Stimulated activated CD4-positive, alpha-beta T cell treated with anti-CD3 and anti-CD28 coated beads, Interleukin-1b, Interleukin-23, amount 100 ng/mL, for 1 hour (primary cell): ENCODE measurements at places on chromosomes 5 and 9.

GRCh38 chr5:90612919-90613318, 54.3 kb downstream of the ADGRV1 start:
- no peak for DNase-seq

DNA sequence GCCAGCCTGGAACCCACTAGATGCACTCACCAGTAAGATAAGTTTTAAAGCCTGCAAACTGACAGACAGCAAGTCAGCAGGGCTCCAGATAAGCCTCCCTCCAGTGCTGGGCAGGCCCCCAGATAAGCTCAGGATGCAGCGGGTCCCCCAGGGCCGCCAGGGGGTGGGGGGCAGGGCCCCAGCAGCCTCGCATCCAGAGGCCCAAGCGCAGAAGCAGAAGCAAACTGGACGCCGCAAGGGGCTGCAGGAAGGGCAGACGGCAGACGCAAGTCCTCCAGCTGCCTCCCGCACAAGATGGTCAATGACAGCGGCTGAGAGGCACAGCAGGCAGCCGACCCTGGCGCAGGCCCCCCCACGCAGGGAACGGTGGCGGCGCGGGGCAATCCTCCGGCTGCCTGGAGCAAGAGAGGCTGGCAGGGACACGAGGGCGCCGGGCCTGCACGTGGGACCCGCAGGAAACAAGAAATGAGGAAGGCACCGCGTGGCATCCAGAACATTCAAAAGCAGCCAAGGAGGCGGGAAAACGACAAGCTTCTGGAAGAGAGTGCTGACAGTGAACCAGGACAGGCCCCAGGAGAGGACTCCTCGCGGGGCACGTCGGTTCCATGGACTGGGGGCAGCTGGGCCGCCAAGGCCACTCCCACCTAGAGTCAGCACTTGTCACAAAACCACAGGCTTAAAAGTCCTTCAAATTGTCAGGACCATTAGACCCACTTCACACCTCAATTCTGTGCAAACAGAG, 49.8 kb downstream of the ROR2 start:
- DNase-seq: no peak

DNA sequence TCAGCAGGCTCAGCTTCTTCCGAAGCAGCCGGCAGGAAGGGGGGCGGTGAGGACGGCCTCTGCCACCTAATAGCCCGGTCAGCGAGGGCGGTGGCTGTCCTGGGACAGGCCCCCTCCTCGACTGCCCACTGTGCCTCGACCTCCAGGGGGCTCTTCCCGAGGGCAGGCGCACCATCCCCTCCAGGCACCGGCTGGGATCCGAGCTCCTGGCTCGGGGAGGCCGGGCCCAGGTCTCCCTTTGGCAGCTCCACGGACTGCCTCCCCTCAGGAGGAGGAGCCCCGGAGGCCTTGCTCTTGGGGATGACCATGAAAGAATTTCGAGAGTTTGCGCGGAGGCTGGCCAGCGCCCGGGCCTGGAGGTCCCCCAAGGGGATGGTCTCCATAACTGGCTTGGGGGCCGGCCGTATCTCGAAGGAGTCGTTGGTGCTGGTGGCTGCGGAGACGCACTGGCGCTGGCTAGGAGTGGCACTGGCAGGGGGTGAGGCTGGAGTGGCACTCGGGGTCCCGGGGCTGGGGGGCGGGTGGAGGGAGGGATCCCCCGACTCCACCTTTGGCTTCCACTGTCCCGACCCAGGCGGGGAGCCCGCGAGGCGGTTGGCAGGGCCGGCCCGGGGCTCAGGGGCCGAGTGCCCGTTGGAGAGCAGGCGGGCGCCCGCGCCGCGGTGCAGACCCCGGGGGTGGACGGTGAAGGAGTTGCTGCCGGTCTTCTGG, 975 bp downstream of the TPRN start:
- no peak for DNase-seq

DNA sequence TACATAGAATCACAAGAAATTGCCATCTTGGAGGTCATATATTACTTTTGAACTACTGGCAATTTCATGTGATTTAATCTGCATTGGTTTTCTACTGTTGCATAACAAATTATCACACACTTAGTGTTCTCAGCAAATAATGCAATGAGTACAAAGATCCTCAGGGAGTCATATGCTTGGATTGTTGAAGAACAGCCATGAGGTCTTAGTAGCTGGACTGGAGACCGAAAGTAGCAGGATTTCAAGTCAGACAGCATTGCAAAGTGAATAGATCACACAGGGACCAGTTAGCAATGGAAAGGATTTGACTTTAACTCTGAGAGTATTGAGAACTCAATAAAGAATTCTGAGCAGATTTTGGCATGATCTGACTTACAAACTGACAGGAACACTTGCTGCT, 32.2 kb upstream of the FRMD3 start:
- no peak for DNase-seq

DNA sequence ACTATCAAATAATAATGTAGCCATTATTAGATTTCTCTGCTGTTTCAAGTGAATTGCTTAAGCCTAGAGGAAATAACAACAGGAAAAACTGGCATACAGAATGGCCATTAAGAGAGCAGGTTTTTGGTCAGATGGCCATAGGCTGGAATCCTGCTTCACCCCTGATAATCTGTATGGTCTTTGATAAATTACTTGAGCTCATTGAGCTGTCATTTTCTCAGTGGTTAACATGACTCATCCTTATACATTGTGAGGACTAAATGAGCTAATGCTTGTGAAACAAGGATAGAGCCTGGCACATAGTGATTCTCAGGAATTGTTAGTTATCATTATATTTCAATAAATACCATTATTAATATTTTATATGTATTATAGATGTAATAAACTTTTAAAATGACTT, 516.5 kb downstream of the KIF4B start:
- no peak for DNase-seq

GRCh38 chr5:176577312-176578176, 28.4 kb downstream of the CDHR2 start:
- no peak for DNase-seq

DNA sequence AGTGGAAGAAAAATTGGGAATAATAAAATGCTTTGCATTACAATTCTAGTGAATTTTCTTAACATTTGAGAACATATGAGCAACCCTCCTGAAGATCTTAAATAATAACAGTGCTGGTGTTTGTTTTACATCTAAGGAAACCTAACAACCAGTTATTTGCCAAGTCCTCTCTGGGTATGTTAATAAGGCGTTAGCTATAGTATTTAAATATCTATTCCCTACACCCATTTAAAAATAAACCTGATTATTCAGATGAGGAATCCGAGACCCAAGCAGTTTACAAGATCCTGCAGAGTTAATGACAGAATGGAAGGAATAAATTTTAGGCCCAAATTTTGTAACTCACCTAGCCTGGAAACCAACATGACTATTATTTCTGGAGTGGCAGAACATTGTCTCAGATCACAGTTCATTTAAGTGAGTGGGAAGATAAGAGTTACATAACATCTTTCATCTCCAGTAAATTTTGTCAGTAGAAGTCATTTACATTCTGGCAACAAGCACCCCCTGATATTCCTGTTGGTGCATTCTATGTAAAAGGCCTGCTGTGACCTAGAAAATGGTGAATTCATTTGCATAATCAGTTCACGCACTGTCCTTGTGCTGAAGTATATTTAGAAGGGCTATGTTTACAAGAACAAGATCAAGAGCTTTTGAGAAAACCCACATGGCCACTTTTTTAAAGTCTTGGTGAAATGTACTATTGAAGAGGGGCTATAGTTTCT, 148.2 kb downstream of the COX7C start:
- no peak for DNase-seq

- no peak for DNase-seq
Measured at GRCh38 chr5:130890610-130891009, 274.4 kb downstream of the HINT1 start.

DNA sequence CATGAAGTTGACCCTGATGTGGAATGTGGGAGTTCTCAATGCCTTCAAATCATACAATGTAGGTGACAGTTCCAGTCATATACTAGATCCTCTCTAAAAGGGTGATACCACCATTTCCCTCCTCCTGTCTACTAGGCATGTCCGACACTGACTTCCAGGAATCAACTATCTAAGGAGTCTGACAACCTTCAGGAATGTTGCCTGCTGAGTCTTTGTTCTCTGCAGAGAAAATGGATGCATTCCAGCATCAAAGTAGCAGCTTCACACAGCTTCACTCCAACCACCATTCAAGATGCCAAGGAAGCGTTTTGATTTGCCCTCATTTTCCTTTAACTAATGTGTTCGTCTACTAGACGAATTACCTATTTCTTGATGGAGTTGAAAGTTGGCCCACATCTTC, 530.2 kb downstream of the EBF1 start:
- no peak for DNase-seq

DNA sequence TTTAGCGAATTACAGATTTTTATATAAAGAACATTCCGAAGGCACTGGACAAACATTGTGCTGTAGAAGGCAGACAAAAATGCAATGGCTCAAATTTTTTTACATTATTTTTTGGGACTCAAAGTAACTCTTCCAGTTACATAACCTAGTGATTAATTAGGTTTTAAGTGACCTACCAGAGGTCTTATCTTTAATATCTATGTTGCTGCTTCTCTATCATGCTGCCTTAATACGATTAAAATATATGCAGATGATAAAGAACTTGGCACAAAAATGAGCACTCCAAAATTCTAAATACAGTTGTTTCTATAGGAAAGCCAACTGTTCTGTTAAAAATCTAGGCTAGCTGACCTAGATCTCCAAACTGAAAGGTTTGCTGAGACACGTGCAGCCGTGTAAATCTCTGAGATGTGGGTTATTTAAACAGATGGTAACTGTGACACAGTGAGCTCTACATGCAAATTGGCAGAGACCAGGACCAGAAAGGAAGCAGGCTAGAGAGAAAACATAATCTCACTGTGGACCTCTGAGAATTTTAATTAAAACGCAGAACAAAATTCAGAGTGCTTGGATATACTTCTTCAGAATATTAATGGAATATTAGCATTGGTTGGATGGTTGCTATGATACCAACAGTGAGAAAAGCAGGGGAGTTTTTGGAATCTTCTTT, 56.2 kb downstream of the CAMK4 start:
- no peak for DNase-seq

- DNase-seq: no peak
Measured at GRCh38 chr9:94656200-94656599, 16.9 kb upstream of the FBP1 start.

GRCh38 chr9:19286634-19287188, 56.2 kb downstream of the DENND4C start:
- no peak for DNase-seq

- DNase-seq: no peak
Measured at GRCh38 chr5:36571401-36572042, 34.9 kb upstream of the SLC1A3 start.

DNA sequence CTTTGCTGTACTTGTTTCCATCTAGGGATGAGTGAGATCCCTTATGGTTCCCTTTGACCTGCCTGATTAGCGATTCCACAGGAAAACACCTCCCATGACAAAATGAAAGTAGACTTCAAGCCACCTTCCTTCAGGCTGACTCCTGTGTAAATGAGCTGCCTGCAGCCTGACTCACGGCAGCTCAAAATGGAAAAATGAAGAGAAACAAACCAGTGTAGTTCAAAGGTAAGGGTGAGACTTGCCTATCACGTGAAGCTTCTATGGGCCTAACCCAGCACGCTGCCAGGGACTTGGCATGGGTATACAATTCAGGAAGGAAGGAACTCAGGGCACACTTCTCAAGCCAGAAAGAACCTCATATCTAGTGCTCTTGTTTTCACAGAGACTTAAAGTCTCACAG, 110.1 kb upstream of the LRRTM2 start:
- no peak for DNase-seq

DNA sequence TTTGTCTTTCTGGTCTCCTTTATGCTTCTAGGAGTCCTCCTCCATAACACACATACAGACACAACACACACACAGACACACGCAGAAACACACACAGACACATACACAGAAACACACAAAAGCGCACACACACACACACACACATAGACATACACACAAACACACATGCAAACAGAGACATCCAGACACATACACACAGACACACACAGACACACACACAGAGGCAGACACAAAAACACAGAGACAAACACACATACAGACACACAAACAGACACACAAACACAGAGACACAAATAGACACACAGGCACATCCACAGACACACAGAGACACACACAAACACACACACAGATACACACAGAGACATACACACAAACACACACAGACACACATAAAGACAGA, 220.2 kb downstream of the IRX2 start:
- DNase-seq: no peak

- DNase-seq: no peak
Measured at GRCh38 chr5:111691914-111692313, 65.1 kb downstream of the NREP start.

- DNase-seq: no peak
Measured at GRCh38 chr9:131503626-131504465, 1.1 kb downstream of the POMT1 start.

- DNase-seq: no peak
Measured at GRCh38 chr5:78799266-78800017, 150.9 kb upstream of the LHFPL2 start.

DNA sequence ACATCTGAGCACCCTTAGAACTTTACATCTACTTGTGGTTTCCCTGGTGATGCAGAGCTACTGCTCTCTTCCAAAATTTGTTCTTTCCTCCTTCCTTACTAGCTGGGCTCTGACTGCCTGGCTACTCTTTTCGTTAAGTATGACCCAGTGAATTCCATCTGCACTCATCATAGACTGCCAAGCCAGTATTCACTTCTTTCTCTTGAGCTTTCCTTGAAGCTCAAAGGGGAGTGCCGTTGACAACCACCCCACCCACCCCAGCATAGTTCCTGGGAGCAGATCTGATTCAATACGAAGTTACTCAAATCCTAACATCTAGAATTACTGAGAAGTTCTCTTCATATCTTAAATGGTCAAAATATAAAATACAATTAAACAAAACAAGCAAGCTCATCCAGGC, 190.5 kb downstream of the ADAMTS12 start:
- DNase-seq: no peak

DNA sequence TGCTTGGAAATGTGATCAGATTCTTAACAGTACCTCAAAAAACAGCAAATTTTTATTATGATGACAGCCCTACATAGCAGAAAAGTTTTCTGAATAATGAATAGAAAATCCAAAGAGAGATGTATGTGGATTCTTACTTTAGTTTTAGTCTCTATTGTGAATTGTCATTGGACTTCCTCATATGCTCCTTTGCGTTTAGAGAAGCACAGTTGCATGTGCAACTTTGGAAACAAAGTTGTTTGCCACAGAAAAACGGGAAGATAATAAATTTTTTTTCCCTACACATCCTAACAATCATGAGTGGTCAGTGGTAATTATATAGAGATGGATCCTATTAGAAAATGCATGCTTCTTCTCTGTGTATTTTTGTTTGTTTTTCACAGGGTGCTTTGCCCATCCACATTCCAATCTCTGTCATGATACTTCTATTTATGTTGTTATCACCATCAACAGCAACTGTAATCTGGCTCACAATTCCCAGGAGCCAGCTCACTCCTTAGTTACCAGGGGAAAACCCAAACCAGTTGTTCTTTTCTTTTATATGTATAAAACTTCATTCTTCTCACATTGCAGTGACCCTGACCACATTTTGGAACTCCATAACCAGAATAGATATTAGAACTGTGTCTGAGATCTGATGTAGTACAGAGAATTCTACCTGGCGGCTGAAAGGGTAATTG, 118.7 kb downstream of the NDUFS4 start:
- no peak for DNase-seq

GRCh38 chr5:166624573-166624972, 1666.9 kb upstream of the WWC1 start:
- DNase-seq: no peak
